ENCODE measurements at places on chromosomes 12 and 14.

- DNase-seq, result no peak
These were observed 146.6 kb upstream of the FSCB start for GRCh38 chr14:44653641-44654040.

- no peak for DNase-seq
These were observed 62.4 kb upstream of the FOXG1 start for GRCh38 chr14:28704153-28704552.

- no peak for DNase-seq
These were observed 241.5 kb upstream of the FBXO33 start for GRCh38 chr14:39673734-39674133.

- no peak for DNase-seq
These were observed 10.3 kb downstream of the DCP1B start for GRCh38 chr12:1993871-1994371.

DNA sequence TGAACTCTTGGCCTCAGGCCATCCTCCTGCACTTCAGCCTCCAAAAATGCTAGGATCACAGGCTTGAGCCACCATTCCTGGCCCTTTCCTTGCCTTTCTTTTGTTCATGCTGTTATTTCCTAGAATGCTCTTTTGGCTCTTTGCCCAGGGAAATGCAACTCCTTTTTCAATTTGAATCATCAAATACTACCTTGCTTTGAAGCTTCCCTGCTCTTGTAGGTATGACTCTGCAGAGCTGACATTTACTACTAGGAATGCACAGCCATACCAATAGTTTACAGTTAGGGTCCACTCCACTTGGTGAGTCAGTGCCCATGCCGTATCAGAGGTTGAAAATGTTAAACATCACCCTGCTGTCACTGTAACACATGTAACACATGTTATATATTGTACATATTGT is 107.0 kb upstream of the CRY1 start:
- DNase-seq, result no peak

DNA sequence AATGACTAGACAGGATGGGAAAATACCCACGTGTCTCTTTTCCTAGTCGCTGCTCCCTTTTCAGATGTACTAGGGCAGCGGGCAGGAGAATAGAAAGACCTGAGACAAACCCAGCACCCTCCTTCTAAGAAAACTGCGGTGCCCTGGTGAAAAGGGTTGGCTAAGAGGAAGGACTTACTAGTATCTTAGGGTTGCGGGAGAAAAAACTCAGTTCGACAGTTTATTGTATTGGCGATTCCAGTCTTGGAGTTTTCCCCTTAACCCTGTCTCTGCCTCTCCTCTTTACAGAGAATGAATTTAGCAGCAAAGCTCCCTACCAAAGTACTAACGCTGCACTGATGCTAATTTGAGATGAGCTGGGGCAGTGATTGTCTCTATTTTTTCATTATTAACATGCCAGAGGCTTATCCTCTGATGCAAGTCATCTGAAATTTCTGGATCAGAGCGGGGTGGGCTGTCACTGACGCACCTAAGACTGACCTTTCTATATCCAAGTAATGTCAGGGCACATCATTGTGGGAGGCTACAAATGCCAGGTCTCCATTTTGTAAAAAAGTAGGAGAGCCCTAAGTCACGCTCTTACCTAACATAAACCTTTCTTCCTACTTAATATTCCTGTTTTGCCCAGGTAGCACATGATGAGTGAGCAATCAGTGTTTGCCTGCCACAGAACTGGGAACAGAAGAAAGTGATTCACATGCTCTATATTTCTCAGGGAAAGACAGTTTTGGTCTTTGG is 916 bp upstream of the PAWR start:
- no peak for DNase-seq

- peak; percentile 70 for DNase-seq
These were observed 30.9 kb upstream of the TUBA1C start for GRCh38 chr12:49233842-49234526.

GRCh38 chr14:90828642-90829487 is 12.6 kb upstream of the TTC7B start:
- DNase-seq, result no peak

- DNase-seq, result no peak
These were observed 7.6 kb downstream of the TMEM121 start for GRCh38 chr14:105533811-105534498.

DNA sequence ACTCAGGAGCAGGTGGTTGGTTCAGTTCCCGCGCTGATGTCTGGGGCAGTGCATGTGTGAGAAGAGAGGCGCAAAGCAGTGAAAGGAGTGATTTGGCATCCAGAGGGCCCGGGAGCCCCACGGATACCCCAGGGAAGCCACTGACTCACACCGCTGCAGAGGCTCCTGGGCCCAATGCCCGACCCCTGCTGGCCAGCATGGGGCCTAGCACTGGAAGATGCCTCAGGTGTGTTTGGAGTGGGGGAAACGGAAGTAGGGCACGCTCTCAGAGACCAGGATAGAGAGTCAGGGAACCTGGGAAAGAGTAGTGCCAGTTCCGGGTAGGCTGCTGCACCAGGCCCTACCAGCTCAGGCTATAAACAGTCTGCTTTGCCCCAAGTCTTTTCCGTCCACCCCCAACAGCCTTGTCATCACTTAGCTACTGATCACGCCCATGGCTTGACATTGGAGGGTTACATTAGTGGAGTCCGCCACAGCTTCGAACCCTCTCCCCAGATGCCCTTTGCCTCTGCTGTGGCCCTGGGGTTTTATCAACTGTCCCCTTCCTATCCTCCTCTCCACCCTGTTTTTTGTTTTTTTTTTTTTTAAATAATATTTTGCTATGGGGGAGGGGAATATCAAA is 9.5 kb upstream of the CSAD start:
- no peak for DNase-seq

GRCh38 chr14:57290751-57291150 is 22.0 kb downstream of the AP5M1 start:
- no peak for DNase-seq

DNA sequence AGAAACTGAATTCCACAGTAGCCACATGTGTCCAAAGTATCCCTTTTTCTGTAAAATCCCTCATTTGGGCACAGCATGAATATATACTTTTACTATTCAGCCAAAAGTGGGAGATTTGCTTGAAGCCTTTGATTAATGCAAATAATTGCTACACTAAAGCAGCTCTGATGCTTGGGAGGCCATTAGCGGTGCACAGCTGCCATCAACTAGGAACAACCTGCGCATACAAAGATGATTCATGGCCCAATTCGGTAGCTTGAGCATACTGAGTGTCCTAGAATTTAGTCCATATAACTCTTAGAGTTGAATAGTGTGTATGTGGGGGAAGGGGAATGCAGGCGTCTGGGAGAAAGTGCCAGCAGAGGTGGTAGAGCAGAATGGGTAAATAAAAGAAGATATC is 277.0 kb upstream of the RMST start:
- no peak for DNase-seq

- DNase-seq, result no peak
These were observed 6.5 kb downstream of the DDX51 start for GRCh38 chr12:132137483-132138125.

- DNase-seq, result no peak
These were observed 18.5 kb upstream of the TBPL2 start for GRCh38 chr14:55458800-55459515.

GRCh38 chr14:40847480-40847879 is 759.2 kb upstream of the LRFN5 start:
- no peak for DNase-seq

DNA sequence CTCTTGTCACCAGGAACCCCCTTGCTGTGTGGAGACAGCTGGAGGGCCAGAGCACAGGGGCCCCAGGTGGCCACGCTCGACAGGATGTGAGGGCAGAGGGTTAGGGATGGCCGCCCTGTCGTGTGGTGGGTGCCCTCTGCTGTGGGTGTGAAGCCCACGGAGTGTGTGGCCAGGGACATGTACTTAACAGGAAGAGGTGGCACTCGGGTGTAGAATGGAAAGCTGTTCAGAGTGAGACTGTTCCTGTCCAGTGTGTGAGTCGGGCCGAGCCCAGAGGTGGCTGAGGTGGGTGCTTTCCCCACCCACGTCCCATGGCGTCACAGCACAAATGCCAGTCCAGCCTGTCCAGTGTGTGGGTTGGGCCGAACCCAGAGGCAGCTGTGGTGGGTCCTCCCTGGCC is 47.1 kb downstream of the FBRSL1 start:
- no peak for DNase-seq

DNA sequence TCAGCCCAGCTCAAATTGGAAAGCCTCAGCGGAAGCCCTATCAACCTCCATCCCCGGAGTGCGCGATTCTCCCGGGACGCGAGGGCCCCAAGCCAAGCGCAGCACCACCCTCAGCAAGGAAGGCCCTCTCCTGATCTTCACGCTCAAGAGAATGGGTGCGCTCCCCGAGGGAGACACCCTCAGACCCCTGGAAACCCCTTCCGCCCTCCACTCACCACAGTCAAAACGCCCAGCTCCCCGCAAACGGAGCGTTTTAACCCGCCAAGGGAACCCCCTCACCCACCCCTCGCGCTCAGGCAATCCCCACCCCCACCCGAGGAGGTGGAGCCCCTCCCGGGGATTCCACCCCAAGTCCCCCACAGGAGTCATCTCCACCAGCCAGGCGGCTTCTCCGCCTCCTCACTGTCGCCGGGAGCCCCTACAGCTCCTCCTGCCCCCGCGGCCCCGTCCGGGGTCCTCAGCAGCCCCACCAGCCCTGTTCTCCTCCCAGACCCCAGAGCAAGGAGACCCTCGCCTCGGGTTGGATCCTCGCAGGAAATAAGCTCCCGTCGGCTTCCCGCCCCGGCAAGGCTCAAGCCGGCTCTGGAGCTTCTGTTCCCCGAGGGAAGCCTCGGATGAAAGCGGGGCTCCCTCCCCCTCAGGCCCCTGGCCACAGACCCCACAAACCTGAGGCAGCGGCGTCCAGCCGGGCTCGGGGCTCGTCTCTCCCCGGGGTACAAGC is 507 bp downstream of the BAZ2A start:
- no peak for DNase-seq

DNA sequence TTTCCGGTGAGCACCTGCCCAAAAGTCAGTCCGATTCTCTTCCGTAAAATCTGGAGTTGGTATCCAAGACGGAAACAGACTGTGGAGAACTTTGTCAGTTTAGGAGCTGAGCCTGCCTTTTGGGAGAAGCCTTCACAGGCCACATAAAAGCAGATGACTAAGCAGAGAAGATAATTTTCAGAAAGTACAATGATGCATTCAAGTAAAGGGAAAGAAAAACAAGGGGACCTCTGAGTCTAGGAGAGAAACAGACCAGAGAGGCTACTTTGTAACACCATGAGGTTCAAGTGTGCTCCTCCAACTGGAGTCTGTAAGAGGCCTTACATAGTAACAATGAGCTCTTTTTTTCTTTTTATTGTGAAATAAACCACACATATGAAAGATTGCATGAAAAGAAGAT is 21.1 kb downstream of the TMED8 start:
- no peak for DNase-seq

GRCh38 chr14:68331426-68331825 is 461.4 kb downstream of the ZFP36L1 start:
- no peak for DNase-seq

- DNase-seq, result no peak
These were observed 118.4 kb upstream of the FZD10 start for GRCh38 chr12:130043685-130044406.

GRCh38 chr14:20455355-20456300 is 602 bp downstream of the APEX1 start:
- DNase-seq, result no peak

DNA sequence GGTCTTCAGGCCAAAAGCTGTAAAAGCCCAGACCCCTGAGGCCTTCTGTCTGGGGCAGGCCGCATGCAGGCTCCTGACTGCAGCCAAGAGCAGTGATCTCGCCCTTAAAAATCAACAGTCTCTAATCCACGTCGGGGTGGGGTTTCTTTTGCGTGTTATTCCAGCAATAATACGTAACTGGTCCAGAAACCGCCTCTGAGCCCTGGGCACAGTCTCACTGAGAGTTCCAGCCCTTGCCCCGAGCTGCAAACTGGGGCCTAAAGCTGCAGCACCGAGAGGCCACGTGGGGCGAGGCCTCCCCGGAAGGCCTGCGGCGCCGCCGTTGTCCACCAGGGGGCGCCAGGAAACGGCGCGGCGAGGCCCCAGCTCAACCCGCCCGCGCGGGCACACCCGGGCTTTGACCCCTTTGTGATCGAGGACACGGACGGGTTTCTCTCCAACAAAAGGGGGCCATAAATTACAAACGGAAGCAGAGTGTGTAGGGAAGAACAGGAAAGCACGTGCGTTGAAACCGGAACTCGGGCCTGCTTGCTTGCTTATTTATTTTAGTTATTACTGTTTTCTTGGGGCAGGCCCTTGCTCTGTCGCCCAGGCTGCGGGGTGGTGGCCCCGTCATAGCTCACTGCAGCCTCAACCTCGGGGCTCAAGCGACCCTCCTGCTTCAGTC is 87.2 kb downstream of the NINJ2 start:
- DNase-seq, result peak; percentile 59

GRCh38 chr12:59808317-59808910 is 212.6 kb downstream of the SLC16A7 start:
- no peak for DNase-seq

DNA sequence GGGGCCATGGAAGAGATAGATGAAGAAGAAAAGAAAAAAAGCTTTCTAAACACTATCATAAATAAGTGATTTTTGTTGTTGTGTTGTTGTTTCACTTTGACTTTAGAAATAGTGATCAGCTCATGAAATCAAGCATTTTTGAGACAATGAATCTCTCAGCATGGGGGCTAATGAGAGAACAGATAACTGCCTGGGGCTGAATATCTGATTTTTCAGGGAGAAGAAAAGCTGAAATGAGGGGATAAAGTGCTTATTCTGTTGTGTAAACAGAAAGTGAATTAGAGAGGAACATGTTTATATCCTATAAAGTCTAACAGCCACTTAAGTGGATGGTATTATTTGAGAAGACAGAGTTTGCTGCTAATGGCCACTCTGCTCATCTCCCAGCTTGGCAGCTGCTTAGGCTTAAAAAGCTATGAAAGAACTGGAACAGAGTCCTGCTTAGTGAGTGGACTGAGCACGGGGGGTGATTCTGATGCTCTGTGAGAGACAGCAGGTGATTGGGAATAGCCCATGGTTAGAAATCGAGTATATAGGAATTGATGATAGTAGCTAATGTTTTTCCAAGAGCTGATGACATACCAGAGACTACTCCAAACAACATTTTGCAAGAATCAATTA is 646.1 kb upstream of the TMEM132C start:
- no peak for DNase-seq

- no peak for DNase-seq
These were observed 248.1 kb downstream of the CACNA1C start for GRCh38 chr12:2300886-2301285.

DNA sequence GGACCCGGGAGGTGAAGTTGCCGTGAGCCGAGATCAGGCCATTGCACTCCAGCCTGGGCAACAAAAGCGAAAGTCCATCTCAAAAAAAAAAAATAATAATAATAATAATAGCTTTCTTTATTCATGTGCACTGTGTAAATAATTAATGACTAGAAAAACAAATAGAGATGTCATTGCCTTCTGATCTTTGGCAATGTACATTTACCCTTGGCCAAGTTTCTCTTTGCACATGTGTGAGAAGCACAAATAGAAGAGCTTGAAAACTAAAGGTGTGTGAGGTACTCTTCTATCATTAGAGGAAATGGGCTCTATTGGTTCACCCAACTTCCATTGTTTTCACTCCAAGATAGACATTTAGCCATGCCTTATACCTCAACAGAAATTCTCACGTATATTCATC is 170.1 kb upstream of the PDZRN4 start:
- no peak for DNase-seq

GRCh38 chr12:3553221-3553620 is 62.2 kb downstream of the PRMT8 start:
- DNase-seq, result no peak
